ENCODE measurements at places on chromosomes 1 and 21. TPM values are rescaled to one million over a fixed set of nuclear protein-coding genes. Genes with fewer than 3 reads are reported as not detected.
A peak's percentile ranks its signal among the peaks of the same experiment; 100 is the strongest.

GRCh38 chr21:43919871-43920801 lies 55.1 kb downstream of the AGPAT3 start:
- no peak for DNase-seq

OR2M5 gene
- total RNA-seq = not detected

GRCh38 chr1:6016191-6016865 lies 24.1 kb upstream of the NPHP4 start:
- DNase-seq = no peak

DNA sequence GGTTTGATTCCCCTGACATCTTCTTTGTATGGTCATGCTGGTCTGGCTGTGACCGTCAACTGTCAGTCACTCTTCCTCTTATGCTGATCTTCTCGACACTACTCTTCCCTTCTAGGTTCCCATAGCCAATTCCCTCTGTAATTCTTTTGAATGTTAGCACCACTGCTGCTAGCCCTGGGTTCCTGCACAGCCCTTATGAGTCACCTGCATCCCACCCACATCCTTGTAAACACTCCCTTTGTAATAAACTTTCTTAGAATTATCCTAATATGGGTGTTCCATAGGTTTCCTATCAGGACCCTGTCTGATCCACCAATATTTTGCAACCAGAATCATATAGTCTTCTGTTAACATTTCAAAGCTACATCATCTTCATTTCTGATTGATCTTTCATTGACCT lies 37.1 kb downstream of the JUN start:
- DNase-seq = no peak

GRCh38 chr1:234980291-234980644 lies 148.4 kb downstream of the TOMM20 start:
- no peak for DNase-seq

DNA sequence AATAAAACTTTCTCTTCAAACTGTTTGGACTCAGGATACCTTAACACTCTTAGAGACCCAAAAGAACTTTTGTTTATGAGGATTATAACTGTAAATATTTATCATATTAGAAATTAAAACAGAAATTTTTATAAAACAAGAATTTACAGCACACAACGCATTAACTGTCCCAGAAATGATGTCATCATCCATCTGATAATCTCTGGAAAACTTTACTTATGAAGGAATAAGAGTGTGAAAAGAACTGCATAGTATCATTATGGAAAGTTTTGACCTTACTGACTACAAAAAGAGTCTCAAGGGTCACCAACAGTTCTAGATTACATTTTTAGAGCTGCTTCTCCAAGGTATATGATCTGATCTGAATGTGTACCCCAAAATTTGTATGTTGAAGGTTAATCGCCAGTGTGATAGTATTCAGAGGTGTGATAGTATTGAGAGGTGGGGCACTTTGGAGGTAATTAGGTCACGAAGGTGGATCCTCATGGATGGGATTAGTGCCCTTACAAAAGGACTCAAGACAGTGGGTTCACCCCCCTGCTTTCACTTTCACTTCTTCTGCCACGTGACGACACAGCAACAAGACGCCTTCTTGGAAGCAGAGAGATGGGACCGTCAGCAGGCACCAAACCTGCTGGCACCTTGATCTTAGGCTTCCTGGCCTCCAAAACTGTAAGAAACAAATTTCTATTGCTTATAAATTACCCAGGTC lies 95.7 kb upstream of the NR5A2 start:
- peak; percentile 24 for DNase-seq

MAP7D1 gene
- 178 TPM for total RNA-seq

DNA sequence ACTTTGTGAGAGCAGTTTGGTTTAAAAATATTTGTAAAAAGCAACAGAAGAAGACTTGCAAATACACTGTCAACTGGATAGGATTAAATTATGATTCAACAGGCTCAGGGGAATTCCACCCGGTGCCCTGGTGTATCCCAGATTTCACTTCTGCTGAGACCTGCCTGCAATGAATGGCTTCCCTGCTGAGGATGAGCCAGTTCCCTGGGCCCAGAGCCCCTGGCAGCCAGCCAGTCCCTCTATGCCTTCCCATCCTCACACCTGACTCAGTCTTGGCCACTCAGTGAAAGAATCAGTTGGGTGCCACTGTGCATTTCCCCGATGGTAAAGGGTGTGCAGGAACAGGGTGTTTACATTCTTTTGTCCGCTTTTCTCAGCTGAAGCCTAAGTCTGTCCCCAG lies 64.4 kb downstream of the KCTD3 start:
- DNase-seq = no peak

PLA2G2E gene
- not detected for total RNA-seq

GRCh38 chr1:176866011-176866714 lies 298.3 kb downstream of the ASTN1 start:
- no peak for DNase-seq

DNA sequence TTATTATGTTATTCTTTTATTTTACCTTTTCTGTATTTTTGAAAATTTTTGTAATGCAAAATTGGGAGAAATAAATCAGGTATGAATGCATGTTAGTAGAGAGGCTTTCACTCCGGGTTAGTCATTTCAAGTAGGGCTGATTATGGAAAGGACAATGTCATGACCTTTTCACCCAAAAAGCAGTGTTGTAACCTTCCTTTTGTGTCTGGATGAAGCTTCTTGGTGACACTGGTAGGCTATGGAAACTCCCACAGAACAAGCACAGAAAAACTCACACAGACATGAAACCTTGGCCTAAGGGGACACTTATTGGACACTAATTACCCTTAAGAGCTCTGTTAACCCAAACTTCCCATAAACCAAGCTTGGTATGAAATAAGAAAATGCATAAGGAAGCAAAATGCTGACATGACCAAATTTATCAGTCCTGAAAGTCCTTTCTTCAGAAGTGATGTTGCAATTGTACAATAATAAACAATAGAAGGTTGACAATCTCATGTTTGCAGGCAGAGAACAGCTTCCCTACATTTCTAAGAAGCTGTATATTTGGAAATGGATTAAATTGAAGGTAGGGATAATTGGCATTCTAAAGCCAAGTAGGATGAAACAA lies 70.0 kb upstream of the KCNJ15 start:
- no peak for DNase-seq

DNA sequence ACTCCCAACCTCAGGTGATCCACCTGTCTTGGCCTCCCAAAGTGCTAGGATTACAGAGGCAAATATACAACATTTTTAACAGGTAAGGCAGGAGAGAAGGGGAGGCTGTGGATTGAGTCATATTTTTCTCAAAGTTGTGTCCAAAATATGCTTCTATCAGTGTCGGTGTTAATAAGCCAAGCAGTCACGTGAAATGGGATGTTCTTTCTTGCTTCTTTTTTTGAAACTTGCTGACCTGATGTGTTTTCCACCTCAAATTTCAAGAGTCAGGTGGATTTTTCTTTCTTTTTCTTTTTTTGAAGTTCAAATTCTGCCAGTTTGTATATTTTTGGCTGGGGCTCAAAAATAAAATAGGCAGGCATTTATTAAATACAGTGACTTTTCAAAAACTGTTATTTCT lies 91.5 kb downstream of the PCP4 start:
- no peak for DNase-seq
